Osteoblast (primary cell): ENCODE measurements at places on chromosomes 6 and 20. TPM values are rescaled to one million over a fixed set of nuclear protein-coding genes. Genes with fewer than 3 reads are reported as not detected.

Gene BRD2
- total RNA-seq = 116 and 119 TPM in 2 replicates

Gene RGS19
- 5.3 and 6.9 TPM in 2 replicates for total RNA-seq

Gene EEF1A2
- not detected in 2 replicates for total RNA-seq

Gene ZNF165
- 0.36 and 1.2 TPM in 2 replicates for total RNA-seq

Gene PI16
- total RNA-seq = 1.8 TPM in 2 replicates

Gene TTI1
- total RNA-seq = 14.4 and 14.8 TPM in 2 replicates

Gene BPIFB4
- total RNA-seq = not detected in 2 replicates
